Activated T-cell treated with anti-CD3 and anti-CD28 coated beads, Interleukin-2, amount 50 U/mL, for 48 hours (primary cell): ENCODE measurements at places on chromosomes 5 and 9.

GRCh38 chr5:143057580-143057999 lies 287.4 kb downstream of the ARHGAP26 start:
- DNase-seq, result no peak

GRCh38 chr5:74130155-74130897 lies 504.3 kb downstream of the ARHGEF28 start:
- no peak for DNase-seq

GRCh38 chr5:104361932-104362331 lies 799.3 kb upstream of the NUDT12 start:
- DNase-seq, result no peak

- DNase-seq, result no peak
Observed at GRCh38 chr9:81073821-81074220, 615.5 kb downstream of the TLE1 start.

GRCh38 chr5:86971034-86971571 lies 296.6 kb upstream of the RASA1 start:
- no peak for DNase-seq

DNA sequence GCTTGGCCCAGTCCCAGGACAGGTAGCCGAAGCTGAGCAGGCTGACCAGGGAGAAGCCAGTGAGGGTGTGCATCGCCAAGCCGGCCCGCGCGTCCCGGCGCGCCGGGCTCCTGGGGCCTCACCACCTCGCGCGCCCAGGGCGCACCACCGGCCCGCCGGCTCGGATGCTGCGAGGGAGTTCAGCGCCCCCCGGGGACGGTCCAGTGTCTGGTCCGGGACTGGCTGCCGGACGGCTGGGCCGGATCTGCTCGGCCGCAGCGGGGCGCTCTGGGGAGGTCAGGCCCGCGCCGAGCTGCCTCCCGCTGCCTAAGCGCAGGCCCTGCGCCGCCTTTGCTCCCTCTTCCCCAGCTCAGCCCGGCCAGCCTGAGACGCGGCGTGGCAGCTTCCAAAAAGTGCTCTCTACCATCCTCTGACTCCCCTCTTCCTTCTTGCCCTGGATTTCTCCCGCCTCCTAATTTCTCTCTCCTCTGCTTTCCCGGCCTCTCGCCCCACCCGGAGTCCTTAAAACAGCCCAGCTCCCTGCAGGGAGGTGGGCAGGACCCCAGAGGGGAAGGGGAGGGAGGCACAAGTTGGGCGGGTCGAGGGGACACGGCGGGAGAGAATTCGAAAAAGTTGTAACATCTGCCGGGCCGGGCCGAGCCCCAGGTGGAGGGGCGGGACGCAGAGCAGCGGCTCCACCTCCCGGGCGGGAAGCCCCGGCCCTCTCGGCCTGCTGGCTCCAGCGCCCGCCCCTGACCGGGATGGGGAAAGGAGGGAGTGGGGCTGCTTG lies at the start of gene ARSI:
ARSI (minus strand) TSS at position 605 of the 769 bp plus-strand sequence; CDS start at position 73, 532 bp downstream.
- DNase-seq, result no peak

- DNase-seq, result no peak
Observed at GRCh38 chr5:170736966-170737365, 46.6 kb upstream of the GABRP start.

- no peak for DNase-seq
Observed at GRCh38 chr5:132428147-132428482, 58.6 kb downstream of the SLC22A5 start.

GRCh38 chr9:84513473-84513872 lies 156.1 kb upstream of the NTRK2 start:
- no peak for DNase-seq

DNA sequence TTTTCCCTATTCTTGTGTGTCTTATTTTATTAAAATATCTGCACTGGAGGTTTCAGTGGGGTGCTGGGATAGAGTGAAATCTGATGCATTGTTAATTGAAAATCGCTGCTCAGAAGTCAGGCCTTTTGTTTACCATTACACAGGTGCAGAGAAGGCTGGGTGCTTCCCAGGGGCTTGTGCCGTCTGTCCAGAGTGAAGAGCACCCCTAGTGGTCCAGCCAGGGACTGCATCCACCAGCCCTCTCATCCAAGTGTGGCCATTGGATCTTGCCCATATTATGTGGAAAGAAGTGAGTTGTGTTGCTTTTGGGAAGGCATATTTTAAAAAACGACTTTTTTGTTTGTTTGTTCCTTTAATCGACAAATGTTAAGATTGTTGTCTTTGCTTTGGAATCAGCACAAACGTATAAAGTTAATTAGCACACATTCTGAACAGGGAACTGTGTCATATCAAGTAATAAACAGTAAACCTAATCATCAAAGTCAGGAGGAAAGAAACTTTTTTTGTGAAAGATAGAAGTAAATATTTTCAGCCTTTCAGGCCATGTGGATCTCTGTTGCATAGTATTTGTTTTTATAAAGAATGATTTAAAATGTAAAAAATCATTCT lies 315.6 kb downstream of the MTRR start:
- DNase-seq, result peak; percentile 35

- no peak for DNase-seq
Observed at GRCh38 chr5:96372726-96373380, 60.2 kb downstream of the PCSK1 start.

DNA sequence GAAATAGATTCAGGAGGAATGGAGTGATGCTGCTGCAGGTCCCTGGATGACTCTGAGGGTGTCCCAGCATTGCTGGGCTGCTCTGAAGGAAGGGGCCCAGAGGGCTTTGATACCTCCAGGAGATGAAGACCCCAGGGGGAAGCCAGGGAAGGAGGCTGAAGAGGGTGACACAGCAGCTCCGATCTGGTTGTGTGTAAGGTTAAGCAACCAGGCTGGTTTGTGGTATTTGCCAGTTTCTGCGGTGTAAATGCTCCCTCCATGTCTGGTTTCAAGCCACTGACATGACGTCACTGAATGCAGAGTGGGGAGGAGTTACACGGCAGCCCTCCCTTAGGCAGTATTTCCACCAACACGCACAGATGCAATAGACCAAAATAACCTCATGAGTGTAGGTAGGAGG lies 40.0 kb upstream of the ORM1 start:
- peak; percentile 44 for DNase-seq

DNA sequence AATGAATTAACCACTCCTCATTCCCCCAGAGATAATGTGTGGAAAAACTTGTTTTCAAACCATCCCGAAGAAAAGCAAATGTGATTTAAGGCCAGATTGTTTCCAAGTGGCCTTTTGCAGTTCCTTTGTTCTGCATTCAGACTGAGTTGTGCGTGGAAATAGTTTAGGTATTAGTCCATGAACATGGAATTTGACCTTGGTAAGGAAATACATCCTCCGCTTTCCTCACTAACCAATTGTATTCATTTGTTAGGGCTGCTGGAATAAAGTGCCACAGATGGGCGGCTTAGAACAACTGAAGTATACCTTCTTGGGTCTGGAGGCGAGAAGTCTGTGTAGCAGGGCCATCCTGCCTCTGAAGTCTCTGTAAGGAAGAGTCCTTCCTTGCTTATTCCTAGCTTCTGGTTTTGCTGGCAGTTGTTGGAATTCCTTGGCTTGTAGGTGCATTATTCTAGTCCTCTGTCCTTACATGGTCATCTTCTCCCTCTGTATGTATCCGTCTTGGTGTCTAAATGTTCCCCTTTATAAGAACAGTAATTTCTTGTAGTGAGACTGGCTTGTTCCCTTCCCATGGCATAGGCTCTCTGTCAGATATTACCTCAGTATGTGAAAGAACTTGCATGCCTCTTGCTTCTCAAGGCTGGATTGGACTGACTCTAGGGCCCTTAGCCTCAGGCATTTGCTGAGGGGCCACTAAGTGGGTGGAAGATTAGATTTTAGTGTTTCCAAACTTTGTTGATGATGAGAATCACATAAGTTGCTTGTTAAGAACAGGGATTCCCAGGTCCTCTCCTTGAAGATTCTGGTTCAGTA lies 53.9 kb downstream of the RAI14 start:
- DNase-seq, result no peak

DNA sequence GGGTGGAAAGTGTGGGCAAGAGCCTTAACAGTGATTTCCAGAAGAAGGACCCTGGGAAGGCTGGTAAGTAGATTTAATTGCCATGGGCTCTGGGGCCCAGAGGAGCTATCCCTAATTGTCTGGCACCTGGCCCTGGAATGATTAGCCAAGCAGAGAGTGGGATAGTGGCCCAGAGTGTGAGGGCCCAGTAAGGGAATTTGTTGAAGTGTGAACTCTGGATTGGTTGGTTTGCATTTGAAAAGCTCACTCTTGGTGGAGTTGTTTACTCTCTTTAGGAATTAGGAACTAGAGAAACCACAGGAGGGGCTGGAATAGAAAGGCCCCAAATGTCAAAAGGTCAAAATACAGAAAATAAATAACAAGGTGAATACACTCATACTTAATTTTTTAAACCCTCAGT lies 207.1 kb downstream of the GABRG2 start:
- DNase-seq, result no peak

GRCh38 chr5:58462623-58463230 lies 2.8 kb upstream of the PLK2 start:
- no peak for DNase-seq

GRCh38 chr9:111036429-111036789 lies 1.9 kb downstream of the LPAR1 start:
- DNase-seq, result no peak

DNA sequence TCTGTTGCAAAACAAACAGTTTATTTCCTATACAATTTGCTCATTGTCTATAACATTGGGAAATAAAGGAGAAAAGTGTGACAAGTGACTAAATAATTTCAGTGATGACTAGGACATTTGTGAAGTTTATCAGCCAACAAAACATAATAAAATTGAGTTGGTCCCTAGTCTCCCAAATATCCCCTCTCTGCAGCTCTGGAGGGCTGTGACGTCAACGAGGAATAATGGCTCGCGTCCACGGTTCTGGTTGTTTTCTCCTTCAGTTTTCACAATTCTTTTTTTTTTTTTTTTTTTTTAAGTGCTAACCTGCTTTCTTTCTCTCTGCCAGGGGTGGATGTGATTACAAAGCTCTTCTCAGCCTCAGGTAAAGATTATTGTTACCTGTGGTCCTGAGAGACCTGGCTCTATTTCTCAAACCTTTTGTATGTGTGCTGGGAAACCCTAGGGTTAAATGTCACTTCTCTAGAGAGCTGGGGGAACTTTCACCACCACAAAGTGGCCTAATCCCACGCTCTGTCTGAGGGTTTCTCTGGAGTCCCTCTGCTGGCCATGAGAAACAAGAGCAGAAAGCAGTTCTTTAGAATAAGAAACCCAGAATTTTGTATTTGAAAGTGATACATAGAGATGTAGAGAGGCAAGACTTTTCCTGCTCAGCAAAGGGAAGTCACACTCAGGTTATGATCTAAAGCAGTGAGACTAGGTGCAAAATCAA lies 36.2 kb upstream of the ANKRD55 start:
- DNase-seq, result no peak

GRCh38 chr9:94672811-94673487 lies 33.6 kb upstream of the FBP1 start:
- DNase-seq, result no peak
